Transverse colon (tissue), 4 donors: ENCODE measurements at places on chromosomes 5 and 9. TPM values are rescaled to one million over a fixed set of nuclear protein-coding genes. Genes with fewer than 3 reads are reported as not detected.

Gene SDHA
- 275 TPM for total RNA-seq

Gene AGXT2
- total RNA-seq, result not detected

Gene ALDH7A1
- 19.4 TPM for total RNA-seq

Gene PLCXD3
- total RNA-seq, result 0.68 TPM

Gene TBCA
- 21.1 TPM for total RNA-seq

Gene CLK4
- 72.6 TPM for total RNA-seq

Gene NEURL1B
- total RNA-seq, result 168 TPM

Gene BTNL3
- 146 TPM for total RNA-seq

GRCh38 chr9:95940265-95940664, 64.8 kb downstream of the ERCC6L2 start:
- DNase-seq, result no peak

GRCh38 chr9:77019926-77020412, 514 bp downstream of the FOXB2 start:
- no peak for DNase-seq

DNA sequence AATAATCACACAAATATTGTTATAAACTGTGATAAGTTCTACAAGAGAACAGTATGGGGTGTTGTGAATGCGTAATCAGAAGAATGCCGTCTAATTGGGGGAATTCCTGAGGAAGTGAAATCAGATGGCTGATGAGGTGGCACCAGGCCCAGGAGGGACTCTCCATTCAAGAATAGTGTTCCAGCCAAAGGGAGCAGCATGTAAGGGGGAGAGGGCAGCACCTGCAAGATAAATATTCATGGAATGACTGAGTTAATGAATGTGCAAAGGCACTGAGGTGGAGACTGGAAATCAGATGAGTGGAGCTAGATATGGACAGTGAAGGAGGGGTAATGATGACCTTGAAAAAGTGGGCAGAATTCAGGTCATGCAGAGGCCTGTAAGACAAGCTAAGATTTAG, 250.6 kb downstream of the ARRDC3 start:
- no peak for DNase-seq

- DNase-seq, result no peak
These were observed 174.0 kb downstream of the TMC1 start for GRCh38 chr9:72695365-72695764.

DNA sequence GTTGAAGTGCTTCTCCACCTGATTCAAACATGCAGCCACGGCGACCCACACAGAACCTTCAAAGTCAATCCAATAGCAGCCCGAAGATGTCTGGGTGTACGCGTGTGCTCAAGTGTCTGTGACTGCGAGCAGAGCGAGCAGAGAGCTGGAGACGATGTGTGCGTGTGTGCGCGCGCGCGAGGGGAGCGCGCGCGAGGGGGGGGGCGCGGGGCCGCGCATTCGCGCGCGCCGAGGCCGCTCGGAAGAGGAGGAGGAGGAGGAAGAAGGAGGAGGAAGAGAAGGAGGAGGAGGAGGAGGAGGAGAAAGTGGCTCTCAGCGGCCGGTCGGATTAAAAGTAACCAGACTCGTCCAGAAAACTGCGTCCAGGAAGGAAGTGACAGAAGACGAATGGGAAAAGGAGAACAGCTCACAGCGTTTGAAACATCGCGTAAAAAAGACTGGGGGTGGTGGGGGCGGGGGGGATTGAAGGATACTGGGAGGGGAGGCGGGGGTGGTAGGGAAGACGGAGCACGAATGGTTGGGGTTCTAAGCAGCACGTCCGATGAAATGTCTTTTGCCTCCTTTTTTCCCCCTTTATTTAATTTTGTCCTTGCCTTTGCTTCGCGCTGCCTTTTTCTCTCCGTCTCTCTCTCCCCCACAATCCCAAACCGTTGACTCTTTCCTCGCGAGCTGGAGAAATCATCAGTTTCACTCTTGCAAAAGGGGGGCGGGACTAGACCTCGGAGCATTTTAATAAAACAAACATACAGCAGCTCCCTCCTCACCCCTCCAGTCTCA, at the start of gene MEF2C:
Gene MEF2C, minus strand, starts transcription at position 126 of the 777 bp plus-strand sequence. CDS start 59,396 bp downstream, outside the sequence.
- peak; percentile 78 for DNase-seq

DNA sequence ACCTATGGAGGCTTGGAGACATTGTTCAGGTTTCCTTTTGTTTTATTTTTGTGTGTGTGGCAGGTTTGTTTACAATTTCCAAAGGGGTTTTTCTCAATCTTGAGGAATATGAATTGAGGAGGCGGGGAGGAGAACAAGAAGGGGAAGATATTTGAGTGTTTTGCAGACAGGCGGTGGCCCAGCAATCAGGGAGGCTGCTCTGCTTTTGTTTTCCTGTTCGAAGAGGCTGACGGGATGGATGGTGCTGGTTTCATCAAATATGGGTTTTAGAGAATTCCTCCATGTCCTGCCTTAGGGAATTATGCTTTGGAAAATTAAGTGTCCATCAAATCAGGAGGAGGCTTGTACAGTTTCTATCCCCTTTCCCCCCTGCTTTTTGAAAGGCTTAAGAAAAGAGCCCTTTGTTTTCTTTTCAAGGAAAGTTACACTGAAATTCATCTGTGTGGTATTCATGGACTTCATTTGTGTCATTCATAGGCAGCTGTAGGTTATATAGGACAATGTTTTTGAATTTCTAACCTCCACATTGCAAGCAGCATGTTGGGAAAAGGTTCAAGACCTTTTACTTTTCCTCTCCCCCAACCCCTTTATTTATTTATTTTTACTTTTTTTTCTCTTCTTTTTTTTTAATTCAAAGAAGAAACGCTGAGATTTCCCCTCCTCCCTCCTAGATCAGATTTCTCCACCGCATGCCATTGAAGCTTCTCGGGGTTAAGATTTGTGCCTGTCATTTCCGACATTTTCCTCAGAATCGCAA, 107.4 kb downstream of the ZNF462 start:
- DNase-seq, result no peak

GRCh38 chr9:2345013-2345412, 276.6 kb upstream of the VLDLR start:
- DNase-seq, result no peak

GRCh38 chr5:38831909-38832308, 13.9 kb upstream of the OSMR start:
- no peak for DNase-seq

GRCh38 chr5:78899922-78900362, 85.2 kb downstream of the ARSB start:
- DNase-seq, result peak; percentile 61

GRCh38 chr9:100441911-100442361, 15.0 kb downstream of the MSANTD3 start:
- DNase-seq, result no peak

DNA sequence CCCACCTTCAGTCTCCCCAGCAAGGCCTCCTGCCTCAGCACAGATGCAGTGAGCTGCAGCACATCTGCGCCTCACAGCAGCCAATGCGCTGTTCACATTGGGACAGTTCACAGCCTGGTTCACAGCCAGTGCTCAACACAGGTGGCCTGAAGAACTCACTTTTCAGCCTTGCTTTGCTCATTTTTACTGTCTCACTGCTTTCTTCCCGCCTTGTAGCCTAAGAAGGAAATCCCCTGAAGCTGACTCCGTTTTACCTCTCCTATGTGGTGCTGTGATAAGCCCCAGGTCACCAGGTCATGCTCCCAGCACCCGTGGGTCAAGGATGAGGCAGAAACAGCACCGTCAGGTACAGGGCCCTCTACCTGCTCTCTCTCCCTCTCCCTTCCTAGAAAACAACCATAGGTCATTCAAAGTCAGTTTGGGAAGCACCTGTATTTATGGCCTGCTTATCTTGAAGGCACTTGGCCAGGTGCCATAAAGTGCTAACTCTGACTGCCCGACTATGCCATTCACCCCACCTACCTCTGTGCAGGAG, 1.1 kb downstream of the GCNT4 start:
- DNase-seq, result peak; percentile 74

DNA sequence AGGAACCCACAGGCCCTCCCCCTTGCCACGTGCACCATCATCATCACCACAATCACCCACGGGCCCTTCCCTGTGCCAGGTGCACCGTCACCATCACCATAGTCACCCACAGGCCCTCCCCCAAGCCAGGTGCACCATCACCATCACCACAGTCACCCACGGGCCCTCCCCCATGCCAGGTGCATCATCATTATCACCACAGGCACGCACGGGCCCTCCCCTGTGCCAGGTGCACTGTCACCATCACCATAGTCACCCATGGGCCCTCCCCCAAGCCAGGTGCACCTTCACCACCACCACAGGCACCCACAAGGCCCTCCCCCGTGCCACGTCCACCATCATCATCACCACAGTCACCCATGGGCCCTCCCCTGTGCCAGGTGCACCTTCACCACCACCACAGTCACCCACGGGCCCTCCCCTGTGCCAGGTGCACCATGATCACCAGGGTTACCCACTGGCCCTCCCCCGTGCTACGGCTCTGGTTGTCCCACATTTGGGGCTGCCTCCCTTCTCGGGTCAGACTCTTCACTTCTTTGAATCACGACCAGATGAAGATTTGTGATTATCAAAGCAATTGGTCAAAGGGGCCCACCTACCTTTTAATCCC, 69.1 kb upstream of the OLFM1 start:
- DNase-seq, result no peak

- DNase-seq, result peak; percentile 46
These were observed 1.9 kb upstream of the QRFP start for GRCh38 chr9:130898552-130898852.

DNA sequence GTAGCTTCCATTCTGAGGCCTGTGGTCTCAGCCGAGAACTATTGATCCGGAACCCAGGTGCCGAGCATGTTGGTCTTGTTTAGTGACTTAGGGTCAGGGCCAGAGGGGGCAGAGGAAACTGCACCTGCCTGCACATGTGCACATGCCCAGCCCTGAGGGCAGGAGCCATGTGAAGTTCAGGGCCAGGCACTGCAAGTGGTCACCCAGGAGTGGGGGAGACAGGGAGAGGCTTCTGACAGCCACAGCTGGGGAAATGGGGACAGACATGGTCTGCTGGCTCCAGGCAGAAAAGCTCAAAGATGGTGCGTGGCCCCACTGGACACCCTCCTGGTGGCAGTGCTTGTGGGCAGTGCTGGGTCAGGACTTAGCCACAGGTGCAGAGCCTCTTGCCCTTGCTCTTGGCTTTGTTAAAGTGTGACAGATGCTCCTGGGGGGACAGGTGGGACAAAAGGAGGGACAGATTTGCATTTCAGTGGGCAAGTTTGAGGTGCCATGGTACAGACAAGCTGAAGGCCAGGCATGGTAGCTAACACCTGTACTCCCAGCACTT, 134.4 kb downstream of the CACNA1B start:
- DNase-seq, result no peak

DNA sequence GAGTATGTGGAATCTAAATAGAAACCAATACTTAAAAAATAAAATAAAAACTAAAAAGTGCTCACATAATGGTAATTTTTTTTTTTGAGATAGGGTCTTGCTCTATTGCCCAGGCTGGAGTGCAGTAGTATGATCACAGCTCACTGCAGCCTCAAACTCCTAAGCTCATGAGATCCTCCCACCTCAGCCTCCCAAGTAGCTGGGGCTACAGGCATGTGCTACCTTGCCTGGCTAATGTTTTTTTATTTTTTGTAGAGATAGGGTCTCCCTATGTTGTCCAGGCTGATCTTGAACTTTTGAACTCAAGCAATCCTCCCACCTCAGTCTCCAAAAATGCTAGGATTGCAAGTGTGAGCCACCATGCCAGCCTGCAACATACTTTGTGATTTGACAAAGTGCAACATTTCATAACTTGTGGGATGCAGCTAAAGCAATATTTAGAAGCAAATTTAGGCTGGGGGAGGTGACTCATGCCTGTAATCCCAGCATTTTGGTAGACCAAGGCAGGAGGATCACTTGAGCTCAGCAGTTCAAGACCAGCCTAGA, 18.4 kb downstream of the AP3B1 start:
- DNase-seq, result no peak

DNA sequence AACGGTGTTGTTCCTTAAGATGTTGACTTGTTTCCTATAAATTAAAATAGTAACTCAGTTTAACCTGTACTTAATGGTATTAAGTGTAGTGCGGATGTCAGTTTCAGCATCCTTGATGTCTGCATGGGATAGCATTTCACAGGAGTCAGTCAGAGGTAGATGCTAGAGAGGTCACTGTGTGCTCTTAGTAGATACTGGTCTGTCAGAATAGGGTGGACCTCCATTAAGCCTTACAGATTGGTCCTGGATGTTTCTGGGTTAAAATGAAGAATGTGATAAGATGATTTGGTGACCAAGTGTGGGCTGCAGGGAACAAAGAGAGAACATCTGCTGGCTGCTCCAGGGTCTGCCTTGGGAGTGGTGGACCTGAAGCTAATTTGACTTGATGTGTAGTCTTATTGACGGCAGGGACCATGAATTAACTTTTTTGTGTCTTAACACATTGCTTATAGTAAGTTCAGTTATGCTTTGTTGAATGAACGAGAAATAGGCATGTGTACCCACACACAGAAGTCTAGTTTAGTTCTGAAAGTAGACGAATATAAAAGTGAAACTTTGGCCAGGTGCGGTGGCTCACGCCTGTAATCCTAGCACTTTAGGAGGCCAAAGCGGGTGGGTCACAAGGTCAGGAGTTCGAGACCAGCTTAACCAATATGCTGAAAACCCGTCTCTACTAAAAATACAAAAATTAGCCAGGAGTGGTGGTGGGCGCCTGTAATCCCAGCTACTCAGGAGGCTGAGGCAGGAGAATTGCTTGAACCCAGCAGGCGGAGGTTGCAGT, 12.5 kb downstream of the RAB24 start:
- no peak for DNase-seq

- no peak for DNase-seq
These were observed 58.5 kb downstream of the SGCD start for GRCh38 chr5:156385416-156385815.

- DNase-seq, result no peak
These were observed 50.1 kb downstream of the SLC36A1 start for GRCh38 chr5:151497391-151498002.

GRCh38 chr9:94681508-94681907, 42.2 kb upstream of the FBP1 start:
- DNase-seq, result peak; percentile 71

DNA sequence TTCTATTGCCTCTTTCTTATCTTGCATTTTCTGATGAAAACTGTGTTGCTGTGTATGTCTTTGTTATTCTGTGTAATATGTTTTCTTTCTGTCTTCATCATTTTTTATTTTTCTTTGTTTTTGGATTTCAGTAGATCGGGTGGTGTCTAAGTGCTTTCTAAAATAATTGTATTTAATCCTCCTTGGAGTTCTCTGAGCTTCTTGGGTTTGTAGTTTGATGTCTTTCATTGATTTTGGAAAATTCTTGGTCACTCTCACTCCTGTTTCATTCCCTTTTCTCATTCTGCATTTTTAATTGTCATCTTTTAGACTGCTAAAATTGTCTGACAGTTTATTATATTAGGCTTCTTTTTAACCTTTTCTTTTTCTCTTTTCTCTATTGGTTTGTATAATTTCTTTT, 560.5 kb downstream of the IRX1 start:
- no peak for DNase-seq
